Stimulated activated CD4-positive, alpha-beta T cell treated with anti-CD3 and anti-CD28 coated beads, Interleukin-2, amount 100 ng/mL, for 48 hours (primary cell): ENCODE measurements at places on chromosomes 11 and 22.

- DNase-seq, result no peak
Observed at GRCh38 chr11:75632450-75632849, 36.4 kb downstream of the MAP6 start.

- DNase-seq, result no peak
Observed at GRCh38 chr11:88183233-88183632, 8.0 kb upstream of the RAB38 start.

GRCh38 chr22:33909911-33910310 lies 10.4 kb downstream of the LARGE1 start:
- DNase-seq, result no peak

- no peak for DNase-seq
Observed at GRCh38 chr11:60831501-60832079, 10.3 kb upstream of the CCDC86 start.

DNA sequence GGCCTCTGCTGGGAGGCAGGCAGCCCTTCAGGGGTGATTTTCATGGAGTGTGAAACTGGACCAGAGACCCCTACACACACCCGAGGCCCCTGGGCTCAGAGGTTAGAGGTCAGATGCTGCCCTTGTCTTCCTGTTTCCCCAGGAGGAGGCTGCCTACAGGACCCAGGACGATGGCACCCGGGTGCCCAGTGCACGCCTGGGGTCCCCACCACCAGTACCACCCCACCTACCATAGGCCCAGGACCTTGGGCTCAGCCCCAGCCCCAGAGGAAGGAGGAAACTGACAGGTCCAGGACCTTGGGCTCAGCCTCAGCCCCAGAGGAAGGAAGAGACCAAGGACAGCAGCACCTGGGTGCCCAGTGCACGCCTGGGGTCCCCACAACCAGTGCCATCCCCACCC lies 79.2 kb downstream of the BRD1 start:
- no peak for DNase-seq

DNA sequence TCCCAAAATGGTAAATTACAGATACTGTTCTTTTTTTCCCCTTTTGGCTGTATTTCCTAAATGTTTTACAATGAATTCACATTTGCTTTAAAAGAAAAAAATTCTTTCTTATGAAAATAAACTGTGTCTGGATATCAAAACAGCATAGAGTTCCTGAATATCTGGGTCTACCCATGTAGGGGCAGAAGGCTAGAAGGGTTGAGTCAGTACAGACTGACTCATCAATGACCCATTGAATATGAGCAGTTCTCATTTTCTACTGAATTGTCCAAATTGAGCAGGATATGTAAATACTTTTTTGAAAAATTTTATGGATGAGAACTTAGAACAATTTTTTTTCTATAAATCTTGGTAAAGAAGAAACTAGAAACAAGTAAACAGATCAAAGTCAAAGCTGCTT lies 16.3 kb upstream of the C11orf87 start:
- DNase-seq, result no peak

GRCh38 chr11:61526956-61527731 lies 18.6 kb downstream of the LRRC10B start:
- DNase-seq, result no peak

GRCh38 chr22:25139062-25139461 lies 60.6 kb upstream of the CRYBB3 start:
- no peak for DNase-seq

DNA sequence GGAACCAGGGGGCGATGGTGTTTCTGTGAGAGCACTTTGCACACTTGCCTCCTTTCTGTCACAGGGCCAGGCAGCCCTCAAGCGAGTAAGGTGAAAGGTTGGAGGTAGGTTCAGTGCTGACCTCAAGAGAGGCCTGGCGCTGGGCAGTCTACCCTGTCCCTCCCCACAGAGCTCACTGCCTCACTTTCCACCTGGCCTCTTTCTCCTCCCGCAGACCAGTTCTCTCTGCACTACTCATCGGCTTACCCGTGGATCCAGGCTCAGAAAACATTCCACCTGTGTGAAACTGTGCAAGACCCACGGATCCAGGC lies 16.8 kb downstream of the APOL5 start:
- DNase-seq, result no peak

- no peak for DNase-seq
Observed at GRCh38 chr11:61954106-61954850, 4.1 kb downstream of the BEST1 start.
